ENCODE measurements at places on chromosomes 4 and X.

- no peak for DNase-seq
Measured at GRCh38 chrX:1167466-1167865, 45.0 kb downstream of the CRLF2 start.

- DNase-seq, result peak; percentile 84
Measured at GRCh38 chrX:101265869-101266428, 25.2 kb downstream of the TAF7L start.

- DNase-seq, result peak; percentile 86
Measured at GRCh38 chrX:150362599-150363481, at the start of gene MAMLD1. MAMLD1 (plus strand) TSS chrX:150363317; CDS start chrX:150445517, 82,200 bp downstream.

DNA sequence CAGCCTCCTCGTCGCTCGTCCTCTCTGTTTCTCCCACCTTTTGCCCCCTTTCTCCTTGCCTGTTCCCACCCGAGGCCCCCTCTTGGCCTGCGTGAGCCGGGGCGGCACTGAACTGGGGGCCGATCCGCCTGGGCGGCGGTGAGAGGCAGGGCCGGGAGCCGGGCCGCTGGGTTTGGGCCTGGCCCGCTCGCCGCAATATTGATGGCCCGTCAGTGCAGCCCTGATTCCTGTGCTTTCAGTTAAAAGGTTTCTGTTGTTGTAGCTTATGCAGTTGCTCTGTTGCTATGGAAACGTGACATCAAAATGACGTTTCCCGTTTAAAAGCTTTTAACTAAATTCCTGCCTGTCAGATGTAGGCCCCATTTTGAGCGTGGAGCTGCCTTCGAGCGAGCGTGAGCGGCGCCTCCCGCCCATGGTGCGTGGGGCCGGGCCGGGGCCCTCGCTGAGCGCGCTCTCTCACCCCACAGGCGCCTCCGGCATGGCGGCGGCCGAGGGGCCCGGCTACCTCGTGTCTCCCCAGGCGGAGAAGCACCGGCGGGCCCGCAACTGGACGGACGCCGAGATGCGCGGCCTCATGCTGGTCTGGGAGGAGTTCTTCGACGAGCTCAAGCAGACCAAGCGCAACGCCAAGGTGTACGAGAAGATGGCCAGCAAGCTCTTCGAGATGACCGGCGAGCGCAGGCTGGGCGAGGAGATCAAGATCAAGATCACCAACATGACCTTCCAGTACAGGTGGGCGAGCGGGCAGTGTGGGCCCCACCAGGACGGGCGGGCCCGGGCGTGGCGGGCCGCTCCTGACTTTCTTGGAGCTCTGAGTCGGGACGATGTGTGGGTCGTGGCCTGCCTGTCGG lies at the start of gene MSANTD1:
TSS of gene MSANTD1 (plus strand) at position 349 of the 851 bp plus-strand sequence. CDS start at position 413, 64 bp downstream.
- DNase-seq, result peak; percentile 54

GRCh38 chr4:23973308-23973855 lies 83.5 kb upstream of the PPARGC1A start:
- no peak for DNase-seq

DNA sequence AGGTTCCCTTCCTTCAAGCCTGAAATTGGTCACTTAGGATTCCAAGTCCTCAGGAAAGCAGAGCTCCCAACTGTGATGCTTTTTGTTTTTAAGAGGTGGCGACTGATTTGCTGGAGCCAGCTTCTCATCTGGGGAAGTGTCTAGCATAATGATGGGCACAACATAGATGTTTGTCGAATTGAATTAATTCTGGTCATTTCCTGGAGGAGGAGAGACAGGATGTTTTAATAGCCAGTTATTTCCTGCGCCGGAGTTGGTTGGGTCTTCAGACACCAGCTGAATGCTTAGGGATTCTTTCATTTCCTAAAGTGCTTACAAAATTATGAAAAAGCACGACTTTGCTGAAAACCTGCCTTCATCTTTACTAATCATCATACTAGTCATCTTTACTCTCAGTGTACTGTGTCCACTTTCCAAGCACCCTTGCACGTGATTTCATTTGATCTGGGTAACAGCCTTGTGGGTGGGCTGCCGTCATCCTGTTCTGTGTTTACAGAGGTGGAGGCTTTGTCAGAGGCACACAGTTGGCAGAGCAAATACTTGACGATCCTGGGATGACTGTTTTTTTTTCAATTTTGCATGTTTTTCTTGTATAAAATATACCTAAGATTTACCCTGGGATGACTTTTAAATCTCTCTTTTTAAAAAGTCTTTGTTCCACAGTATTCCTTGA lies 49.5 kb downstream of the RGS12 start:
- DNase-seq, result peak; percentile 79

- DNase-seq, result peak; percentile 1
Measured at GRCh38 chrX:116961872-116962582, 499.3 kb upstream of the CT83 start.

DNA sequence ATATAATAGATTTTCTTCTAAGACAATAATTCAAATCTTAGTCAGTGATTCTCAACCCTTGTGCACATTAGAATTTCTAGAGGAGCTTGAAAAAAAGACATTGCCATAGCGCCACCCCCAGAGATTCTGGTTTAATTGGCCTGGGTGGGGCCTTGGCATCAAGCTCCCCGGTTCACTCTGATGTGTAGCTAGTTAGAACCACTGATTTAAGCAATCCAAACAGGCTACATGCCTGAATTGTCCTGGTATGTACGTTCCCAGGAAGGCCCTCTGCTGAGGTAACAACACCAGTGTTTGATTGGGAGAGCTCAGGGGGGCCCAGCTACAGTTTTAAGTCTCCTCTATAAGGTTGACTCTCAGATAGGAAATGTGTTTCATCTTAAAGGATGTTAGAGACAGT lies 1.3 kb upstream of the ATP10D start:
- DNase-seq, result peak; percentile 28

- peak; percentile 69 for DNase-seq
Measured at GRCh38 chrX:40266490-40267333, 169.0 kb upstream of the BCOR start.

GRCh38 chr4:55447831-55448230 lies 52.1 kb downstream of the TMEM165 start:
- peak; percentile 53 for DNase-seq

GRCh38 chr4:5758741-5759140 lies 47.7 kb downstream of the EVC start:
- DNase-seq, result peak; percentile 98

DNA sequence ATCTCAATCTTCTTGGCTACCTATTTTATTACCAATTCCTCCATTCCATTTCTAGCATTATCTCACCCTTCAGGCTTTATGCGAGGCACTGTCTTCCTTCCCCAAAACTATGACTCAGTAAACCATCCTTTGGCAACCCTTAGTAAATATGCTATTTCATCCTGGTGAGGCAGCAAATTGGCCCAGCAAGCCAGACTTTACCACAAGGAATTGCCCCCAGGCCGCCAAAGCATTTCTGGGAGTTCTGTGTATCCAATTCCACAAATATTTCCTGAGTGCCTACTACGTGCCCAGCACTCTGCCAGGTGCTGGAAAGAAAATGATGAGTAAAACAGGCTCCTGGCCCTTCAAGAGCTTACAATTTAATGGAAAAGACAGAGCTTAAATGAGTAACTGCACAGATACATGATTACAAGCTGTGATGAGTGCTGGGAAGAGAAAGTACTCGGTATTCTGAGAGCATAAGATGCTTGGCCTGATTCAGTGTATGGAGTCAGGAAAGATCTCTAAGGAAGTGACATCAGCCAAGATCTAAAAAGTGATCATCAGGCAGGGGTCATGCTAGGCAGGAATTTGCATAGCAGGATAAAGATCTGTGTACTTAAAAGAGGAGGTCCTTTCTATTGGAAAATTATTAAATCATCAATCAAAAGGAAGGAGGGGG lies 193.8 kb downstream of the ADAMTS3 start:
- peak; percentile 97 for DNase-seq

All from EH (cell line).